ENCODE measurements at places on chromosomes 16 and 17. TPM values are rescaled to one million over a fixed set of nuclear protein-coding genes. Genes with fewer than 3 reads are reported as not detected.

Gene SAMD14
- total RNA-seq = 9.1 TPM

Gene GRAPL
- not detected for total RNA-seq

Gene NPTX1
- total RNA-seq = 3.4 TPM

Gene HIGD1B
- total RNA-seq = not detected

Gene CD300LB
- not detected for total RNA-seq

Gene IRX5
- 7.4 TPM for total RNA-seq

All from hair follicle dermal papilla cell (primary cell).